ENCODE measurements at places on chromosomes 16 and 17.

- DNase-seq, result no peak
Observed at GRCh38 chr17:32288615-32289014, 23.0 kb downstream of the RHBDL3 start.

DNA sequence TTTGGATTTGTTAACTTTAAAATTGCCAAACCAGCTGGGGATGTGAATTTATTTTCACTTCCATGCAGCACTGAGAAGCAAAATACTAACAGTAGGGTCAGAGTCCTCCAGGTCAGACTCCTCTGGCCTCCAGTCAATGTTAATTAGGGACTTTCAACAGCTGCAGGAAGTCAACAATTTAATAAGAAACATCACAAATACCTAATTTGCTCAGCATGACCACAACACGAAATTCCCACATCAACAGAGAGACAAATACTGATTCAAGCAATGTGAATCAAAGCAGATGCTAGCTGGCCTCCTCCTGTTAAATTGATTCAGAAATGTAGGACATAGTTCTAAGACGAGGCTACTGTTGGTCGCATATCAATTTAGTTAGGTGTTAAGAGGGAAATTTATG, 111.7 kb downstream of the ABCA8 start:
- no peak for DNase-seq

GRCh38 chr16:54620197-54620596, 310.5 kb upstream of the IRX5 start:
- DNase-seq, result no peak

GRCh38 chr16:68298907-68299561, 11.7 kb downstream of the SLC7A6OS start:
- no peak for DNase-seq

GRCh38 chr17:50219342-50219741, 17.9 kb upstream of the COL1A1 start:
- peak; percentile 21 for DNase-seq

DNA sequence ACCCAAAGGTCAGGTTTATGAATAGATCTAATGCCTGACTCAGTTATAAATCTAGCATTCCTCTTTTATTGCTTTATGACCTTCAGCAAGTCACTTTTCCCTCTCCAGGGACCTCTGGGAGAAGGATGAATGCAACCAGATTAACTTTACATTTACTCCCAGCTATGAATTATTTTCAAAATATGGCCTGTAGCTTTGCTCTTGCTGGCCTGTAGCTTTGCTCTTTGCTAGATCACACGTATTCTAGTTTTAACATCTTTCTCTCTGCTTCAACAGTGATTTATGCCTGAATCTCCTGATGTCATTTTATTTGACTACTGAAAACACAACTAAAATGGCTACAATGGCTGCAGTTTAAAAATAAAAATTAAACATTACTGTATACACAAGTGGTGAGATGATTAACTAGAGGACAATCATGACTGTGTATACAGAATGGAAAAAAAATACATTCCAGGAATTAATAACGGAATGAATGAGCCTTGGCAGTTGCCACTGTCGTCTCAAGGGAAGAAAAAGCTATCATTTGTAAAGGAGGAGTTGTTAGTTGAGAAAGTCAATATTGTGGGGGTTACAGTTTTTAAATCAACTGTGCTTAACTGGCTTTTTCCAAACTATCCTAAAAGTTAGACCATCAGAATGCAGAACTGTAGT, 434.5 kb upstream of the GOT2 start:
- DNase-seq, result no peak

GRCh38 chr17:76506408-76507345, 5.5 kb upstream of the RHBDF2 start:
- DNase-seq, result peak; percentile 73

- DNase-seq, result no peak
Observed at GRCh38 chr17:66817750-66818149, 17.2 kb upstream of the CACNG5 start.

GRCh38 chr17:29225396-29225795, 21.3 kb upstream of the CRYBA1 start:
- DNase-seq, result no peak

DNA sequence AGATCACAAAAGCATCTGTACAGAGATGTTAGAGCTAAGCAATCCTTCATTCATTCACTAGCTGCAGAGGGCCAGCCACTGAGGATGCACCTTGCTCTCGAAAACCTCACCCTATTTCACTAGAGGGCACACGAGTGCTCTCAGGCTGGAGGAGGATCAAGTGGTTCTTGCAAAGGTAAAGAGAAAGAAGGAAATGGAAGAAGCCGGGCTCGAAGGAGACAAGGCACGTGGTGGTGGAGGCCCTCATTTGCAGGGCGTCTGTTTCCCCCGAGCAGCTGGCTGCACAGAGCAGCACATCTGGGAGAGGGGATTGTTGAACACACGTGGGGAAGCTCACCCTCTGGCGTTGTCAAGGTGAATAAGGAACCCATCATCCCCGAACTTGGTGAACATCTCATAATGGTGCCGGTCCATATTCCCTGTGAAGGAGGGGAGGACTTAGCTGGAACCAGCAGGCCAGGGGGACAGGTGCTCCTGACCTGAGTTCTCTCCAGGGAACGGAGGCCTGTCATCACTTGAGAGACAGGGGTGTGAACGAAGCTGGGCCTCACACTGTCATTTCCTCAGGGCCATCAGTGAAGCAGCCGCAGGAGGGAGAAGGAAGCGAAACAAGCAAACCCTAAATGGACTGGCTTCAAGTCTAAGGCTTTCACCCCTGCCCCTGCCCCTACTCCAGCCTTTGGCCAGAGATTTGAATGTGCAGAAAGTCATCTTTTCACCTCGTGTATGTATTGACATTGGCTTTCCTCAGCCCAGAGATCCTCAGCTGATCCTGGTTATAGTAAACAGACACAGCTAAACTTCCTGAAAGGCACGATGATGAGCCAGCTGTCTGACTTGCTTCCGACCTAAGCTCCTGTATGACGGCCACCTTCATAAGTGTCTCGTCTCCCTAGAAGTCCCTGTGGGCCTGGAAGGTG, 27.6 kb downstream of the PRKAR1A start:
- DNase-seq, result no peak

- DNase-seq, result no peak
Observed at GRCh38 chr16:751152-752006, 9.2 kb upstream of the MSLN start.

GRCh38 chr17:72511874-72512273, 391.1 kb downstream of the SOX9 start:
- no peak for DNase-seq

DNA sequence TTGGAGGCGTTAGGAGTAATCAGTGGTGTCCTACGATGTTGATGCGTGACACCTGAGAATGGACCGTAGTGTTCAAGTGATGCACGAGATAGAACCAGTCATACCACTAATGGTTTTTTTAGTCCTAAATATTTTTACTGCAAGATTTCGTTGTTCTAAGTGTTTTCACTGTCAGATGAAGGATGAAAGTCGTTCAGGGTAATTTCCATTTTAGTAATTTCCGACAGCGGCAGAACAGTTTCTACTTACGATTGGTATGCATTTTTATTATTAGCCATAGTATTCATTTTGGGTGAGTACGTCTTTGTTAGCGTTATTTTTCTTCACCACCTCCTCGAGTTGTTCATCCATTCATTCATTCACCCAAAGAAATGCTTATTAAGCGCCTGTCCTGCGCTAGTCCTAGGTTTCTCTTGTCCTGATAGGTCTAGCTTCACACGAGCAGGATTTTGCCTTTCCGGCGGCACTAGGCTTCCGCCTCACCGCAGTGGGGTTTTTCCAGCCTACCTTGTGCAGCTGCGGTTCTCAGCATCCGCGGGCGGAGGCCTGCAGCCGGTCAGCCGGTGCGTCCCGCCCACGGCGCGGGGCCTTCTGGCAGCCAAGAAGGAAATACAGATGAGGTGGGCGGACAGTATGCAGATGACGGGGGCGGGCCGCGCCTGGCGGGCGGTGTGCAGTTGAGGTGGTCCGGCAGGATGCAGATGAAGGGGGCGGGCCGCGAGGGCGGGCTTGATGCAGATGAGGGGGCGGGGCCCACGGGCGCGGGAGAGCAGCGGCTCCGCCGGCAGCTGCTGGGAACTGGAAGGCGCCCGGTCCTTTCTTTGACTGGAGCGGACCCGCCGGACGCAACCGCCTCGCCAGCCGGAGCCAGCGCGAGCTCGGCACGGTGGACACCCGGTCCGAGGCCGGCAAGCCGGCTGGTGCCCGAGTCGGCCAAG, 146.4 kb downstream of the SPECC1 start:
- peak; percentile 94 for DNase-seq

DNA sequence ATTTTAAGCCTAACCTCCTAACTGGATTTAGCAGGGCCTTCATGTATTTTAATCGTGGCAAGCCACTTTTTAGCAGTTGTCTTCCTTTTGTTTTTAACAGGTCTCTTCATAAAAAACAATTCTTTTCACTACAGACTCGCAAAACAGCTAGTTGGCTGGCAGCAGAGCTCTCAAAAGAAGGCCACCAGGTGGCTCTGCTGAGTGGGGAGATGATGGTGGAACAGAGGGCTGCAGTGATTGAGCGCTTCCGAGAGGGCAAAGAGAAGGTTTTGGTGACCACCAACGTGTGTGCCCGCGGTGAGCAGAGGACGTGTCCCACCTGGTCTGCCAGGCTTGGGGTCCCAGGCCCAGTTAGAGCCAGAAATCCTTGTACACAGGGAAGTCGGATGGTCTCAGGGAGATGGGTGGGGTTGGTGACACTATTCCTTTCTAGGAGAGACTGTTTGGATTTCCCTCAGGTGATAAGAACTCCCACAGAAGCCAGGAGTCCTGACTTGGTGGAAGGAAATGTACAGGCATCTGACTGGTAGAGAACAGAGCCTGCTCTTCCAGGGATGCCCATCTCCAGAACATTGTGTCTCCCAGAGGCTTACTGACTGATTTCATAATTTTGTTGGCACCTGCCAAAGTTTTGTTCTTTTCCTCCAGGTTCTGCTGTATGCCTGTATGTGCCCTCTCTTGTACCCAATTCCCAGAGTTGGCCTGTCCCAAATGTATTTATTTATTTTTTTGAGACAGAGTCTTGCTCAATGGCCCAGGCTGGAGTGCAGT, 14.9 kb upstream of the DDX19A start:
- DNase-seq, result no peak

DNA sequence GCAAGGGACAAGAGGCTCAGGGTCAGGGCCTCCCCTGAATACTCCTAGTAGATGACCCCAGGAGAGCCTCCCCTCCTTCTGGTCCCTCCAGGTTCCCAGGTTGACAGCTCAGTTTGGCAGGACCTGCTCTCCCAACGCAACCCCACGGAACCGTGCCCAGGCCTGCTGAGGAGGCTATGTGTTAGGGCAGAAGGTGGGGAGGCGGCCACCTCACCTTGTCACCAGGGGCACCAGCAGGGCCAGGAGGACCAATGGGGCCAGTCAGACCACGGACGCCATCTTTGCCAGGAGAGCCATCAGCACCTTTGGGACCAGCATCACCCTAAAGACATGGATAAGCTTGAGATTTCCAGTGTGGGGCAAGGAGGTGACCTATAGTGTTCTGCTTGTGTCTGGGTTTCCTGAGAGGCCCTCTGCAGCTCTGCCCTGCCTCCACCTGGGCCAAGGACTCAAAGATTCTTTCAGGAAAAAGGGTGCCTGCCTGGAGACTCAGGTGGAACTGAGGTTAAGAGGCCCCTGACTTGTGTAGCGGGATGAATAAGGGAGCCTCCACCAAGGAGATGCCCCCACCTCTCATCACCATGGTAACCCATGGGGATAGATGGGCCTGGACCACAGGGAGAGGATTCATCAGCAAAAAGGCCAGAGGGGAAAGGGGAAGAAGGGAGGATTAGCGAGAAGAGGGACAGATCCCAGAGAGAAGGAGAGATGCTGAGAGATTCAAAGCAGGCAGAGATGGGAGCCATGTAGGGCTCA, 10.7 kb downstream of the COL1A1 start:
- no peak for DNase-seq

DNA sequence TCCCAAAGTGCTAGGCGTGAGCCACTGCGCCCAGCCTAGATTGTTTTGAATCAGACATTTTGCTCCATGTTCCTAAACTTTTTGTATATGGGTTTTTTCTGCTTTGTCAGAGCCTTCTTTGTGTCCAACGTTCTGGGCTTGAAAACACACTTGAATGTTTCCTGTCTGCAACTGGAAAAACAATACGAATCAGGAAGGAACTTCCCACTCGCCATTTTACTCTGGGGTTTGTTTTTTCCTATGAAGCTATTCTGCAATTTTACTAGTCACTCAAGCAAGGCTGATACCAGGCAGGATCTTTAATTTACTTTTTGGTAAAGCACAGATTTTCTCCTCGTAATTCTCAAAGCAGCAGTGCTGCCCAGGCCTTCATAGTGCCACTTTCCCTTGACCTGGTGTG, 31.6 kb downstream of the ARHGAP17 start:
- no peak for DNase-seq

GRCh38 chr17:69012895-69013805, 47.6 kb downstream of the ABCA9 start:
- peak; percentile 45 for DNase-seq

- no peak for DNase-seq
Observed at GRCh38 chr16:66695935-66696668, 441 bp downstream of the CMTM4 start.

GRCh38 chr16:54370278-54371040, 83.9 kb upstream of the IRX3 start:
- DNase-seq, result no peak

- DNase-seq, result peak; percentile 56
Observed at GRCh38 chr17:64420143-64420670, 28.7 kb upstream of the MILR1 start.

GRCh38 chr17:73956595-73957465, 246.6 kb upstream of the RPL38 start:
- no peak for DNase-seq

DNA sequence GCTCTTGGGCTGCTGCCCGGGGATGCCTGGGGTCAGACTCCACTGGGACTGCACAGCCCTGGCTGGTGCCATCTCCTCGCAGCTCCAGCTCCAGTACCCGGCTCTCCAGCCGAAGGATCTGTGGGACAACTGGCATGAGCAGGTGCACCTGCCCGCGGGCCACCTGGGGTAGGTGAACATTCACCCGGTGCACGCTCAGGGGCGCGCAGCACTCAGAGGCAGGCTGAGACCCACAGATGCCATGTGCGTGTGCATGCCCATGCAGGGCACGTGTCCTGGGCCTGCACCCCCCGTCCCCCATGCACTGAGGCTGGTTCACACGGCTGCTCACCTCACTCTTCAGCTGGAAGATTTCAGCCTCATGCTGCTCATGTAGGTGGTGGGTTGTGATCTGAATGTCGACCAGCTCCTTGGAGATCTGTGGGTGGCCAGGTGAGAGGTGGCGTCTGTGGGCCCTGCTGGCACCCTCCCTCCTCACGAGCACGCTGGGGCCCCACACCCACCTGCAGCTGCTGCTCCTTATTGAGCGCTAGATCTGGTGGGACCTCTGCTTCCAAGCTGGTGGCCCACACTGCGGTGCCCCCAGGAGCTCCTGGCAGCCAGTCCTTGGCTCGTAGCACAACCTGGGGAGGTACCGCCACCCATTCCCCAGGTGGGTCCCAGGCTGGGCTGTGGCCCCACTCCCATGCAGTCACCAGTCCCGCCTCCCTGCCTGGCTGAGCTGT, 618 bp downstream of the CCDC78 start:
- no peak for DNase-seq

- no peak for DNase-seq
Observed at GRCh38 chr17:57784226-57784895, 39.3 kb upstream of the CCDC182 start.

- no peak for DNase-seq
Observed at GRCh38 chr17:73646409-73647300, 2.4 kb upstream of the SDK2 start.
